D721Med (cell line): ENCODE measurements at places on chromosomes 7 and 10.

DNA sequence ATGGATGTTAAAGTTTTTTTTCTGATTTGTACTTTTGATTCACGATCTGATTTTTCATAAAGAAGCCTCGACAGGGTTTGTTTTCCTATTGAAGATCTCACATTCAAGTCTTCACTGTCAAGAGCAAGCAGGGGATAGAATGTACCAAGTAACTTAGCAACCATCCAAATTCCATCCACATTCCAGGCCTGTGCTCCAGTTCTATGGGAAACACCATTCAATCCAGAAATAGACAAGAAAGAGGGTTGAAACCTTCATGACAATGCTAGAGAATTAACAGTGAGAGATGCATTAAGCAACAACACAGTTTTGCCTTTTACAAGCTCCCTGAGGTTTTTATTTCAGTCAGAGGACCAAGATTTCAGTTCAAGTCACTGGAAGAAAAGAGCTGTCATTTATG lies 300.2 kb downstream of the NEBL start:
- DNase-seq, result no peak

- DNase-seq, result no peak
Observed at GRCh38 chr10:81875467-81876252, 666 bp downstream of the NRG3 start.

DNA sequence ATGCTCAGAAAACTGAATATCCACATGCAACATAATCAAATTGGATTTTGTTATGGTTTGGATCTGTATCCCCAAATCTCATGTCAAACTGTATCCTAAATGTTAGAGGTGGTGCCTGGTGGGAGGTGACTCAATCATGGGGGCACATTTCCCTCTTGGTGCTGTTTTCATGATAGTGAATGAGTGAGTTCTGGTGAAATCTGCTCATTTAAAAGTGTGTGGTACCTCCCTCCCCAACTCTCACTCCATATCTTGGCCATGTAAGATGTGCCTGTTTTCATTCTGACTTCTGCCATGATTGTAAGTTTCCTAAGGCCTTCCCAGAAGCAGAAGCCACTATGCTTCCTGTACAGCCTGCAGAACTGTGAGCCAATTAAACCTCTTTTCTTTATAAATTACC lies 239.6 kb upstream of the KLF14 start:
- no peak for DNase-seq

- DNase-seq, result no peak
Observed at GRCh38 chr10:21092683-21093524, 195.8 kb upstream of the NEBL start.

- no peak for DNase-seq
Observed at GRCh38 chr7:16051561-16052255, 365.2 kb upstream of the MEOX2 start.

GRCh38 chr10:73000973-73001372 lies 46.4 kb upstream of the PLA2G12B start:
- DNase-seq, result no peak

- no peak for DNase-seq
Observed at GRCh38 chr10:116084161-116084560, 188.8 kb downstream of the GFRA1 start.

DNA sequence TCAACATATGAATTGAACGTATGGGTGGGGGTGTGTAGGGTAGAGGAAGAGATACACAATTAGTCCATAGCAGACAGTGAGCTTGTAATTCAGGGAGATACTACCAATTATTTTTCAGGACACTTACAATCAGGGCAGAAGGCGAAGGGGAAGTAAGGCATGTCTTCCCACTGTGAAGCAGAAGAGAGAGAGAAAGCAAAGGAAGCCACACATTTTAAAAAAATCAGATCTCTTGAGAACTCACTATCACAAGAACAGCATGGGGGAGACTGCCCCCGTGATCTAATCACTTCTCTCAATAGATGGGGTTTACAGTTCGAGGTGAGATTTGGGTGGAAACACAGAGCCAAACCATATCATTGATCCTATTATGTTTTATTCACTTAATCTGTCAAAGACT lies 116.4 kb upstream of the RPA3 start:
- DNase-seq, result no peak

DNA sequence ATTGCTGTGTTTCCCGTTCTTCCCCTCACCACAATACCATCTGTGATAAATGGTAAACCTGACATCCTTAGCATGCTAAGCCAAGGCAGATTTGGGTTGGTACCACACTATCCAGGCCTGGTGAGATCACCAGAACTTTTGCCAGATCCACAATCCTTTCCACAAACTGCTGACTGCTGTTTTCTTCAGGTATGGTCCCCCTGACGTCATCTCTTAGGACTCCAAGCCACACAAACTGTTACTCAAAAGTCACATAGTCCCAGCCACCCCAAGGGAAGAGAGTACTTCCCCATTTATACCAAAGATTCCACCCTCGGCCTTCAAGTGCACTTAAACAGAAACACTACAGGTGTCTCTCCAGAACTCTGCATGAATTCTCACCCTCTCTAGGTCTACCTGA lies 34.8 kb downstream of the SLC25A13 start:
- no peak for DNase-seq

GRCh38 chr10:50972591-50972990 lies 87.2 kb upstream of the A1CF start:
- no peak for DNase-seq

DNA sequence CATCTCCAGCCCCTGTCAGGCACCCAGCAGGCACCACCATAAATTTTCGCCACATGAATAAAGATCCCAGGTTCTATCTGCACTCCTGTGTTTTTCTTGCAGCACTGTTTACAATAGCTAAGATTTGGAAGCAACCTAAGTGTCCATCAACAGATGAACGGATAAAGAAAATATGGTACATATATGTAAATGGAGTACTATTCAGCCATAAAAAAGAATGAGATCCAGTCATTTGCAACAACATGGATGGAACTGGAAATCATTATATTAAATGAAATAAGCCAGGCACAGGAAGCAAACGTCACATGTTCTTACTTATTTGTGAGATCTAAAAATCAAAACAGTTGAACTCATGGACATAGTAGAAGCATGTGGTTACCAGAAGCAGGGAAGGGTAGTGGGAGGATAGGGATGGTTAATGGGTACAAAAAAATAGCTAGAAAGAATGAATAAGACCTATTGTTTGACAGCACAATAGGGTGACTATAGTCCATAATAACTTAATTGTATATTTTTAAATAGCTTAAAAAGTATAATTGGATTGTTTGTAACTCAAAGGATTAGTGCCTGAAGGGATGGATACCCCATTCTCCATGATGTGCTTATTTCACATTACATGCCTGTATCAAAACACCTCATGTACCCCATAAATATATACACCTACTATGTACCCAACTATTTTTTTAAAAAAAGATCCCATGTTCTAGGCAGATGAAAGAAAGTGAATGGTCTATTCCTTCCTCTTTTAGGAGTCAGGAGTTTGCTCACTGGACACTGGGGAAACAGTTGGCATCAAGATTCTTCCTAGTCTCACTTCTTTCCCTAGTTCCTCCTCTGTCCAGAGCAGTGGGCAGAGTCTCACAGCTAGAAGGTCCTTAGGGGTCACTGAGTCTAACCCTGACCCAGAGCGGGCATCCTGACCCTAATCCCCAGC lies 1.0 kb upstream of the NPFFR1 start:
- no peak for DNase-seq

- DNase-seq, result no peak
Observed at GRCh38 chr10:5195727-5196374, 786 bp upstream of the AKR1C4 start.

DNA sequence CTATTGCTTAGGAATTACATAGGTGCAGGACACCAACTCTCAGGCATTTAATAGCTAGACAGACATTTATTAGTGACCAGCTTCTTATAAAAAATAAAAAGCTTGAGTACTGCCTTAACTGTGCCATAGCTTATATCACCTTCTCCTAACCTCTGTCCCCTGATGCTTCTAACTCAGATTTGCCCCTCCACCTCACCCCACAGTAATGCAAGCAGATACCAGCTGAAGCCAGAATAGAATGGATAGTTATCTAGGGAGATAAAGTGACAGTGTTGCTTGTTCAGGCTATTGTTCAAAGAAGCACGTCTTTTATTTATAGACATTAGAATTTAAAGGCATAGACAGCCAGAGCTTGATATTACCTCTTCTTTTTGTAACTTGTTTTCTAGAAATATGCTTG lies 99.6 kb upstream of the GLCCI1 start:
- no peak for DNase-seq

DNA sequence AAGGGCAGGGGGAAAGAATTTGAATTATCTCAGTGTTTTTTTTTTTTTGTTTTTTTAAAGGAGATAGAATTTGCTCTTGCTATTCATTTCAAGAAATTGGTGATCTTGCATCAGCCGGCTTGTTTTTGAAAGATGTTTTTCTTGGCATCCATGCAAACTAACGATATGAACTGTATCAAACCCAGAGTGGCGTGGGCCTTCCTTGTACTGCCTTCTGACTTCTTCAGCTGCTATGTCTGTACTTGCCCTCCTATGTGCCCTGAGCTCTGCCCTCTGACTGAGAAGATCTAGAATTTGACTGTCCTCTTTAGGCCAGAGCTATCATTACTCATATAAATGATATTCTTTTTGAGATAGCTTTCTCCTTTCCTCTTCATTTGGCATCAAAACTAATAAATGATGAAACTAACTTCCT lies 183.1 kb downstream of the EXOC4 start:
- DNase-seq, result no peak

GRCh38 chr7:2237109-2237602 lies 4.4 kb upstream of the MAD1L1 start:
- DNase-seq, result no peak

DNA sequence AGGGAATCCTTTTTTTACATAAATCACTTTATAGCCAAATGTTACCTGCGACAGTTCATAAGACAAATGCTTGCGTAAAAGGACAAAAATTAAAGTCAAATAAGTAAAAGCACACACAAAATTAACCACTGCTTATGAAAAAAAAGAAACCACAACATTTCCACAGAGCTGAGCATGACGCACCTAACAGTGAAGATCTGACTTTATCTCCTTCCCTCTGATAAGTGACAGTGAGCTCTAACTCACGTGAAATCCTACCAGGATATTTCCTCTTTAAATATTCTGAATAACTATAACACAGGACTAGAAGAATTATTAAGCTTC lies 225.5 kb downstream of the SFMBT2 start:
- DNase-seq, result no peak

DNA sequence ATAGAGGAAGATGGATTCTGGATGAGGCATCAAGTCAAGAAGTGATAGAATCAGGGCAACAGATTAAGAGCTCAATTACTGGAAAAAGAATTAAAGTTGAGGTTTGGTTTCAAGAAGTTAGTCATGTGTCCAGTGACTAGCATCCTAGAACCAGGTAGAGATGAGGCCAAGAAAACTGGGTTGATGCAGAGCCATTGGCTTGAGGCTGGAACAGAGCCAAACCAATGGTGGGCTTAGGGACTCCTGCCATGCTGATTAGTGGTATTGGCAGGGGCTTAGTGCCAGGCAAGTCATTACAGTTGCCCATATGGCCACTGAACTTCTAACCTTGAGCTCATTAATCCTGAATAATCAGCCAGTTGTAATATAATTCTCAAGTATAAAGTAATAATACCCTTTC lies 18.5 kb downstream of the ZNF277 start:
- no peak for DNase-seq

GRCh38 chr10:20874261-20874660 lies 22.9 kb downstream of the NEBL start:
- no peak for DNase-seq

DNA sequence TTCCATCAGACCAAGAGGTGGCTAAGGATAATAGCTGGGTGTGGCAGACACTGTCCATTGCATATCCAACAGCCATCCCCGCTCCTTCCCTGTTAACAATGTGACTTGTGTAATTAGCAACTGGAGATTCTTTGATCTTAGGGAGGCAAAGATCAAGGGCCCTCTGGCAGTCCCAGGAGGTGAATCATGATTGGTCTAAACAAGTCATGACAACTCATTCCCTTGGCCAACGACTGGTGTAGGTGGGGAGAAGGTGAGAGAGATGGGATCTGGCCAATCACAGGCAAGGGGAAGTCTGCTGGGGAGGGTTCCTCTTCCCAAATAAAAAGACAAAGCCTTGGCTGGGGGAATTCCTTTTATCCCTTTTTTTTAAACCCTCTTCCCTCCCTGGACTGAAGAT lies 46.2 kb upstream of the COMTD1 start:
- DNase-seq, result no peak

DNA sequence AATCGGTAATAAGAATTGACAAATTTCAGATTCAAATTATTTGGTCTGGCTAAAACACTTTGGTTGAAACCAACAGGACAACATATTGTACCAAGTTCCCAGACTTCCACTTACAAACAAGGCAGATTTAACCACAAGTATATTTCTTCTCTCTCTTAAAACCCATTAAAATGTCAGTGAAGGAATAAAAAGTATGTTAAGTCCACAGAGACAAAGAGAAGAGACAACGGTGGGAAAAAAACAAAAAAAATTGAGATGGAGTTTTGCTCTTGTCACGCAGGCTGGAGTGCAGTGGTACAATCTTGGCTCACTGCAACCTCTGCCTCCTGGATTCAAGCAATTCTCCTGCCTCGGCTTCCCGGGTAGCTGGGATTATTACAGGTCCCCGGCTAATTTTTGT lies 16.3 kb downstream of the TM9SF3 start:
- DNase-seq, result no peak

DNA sequence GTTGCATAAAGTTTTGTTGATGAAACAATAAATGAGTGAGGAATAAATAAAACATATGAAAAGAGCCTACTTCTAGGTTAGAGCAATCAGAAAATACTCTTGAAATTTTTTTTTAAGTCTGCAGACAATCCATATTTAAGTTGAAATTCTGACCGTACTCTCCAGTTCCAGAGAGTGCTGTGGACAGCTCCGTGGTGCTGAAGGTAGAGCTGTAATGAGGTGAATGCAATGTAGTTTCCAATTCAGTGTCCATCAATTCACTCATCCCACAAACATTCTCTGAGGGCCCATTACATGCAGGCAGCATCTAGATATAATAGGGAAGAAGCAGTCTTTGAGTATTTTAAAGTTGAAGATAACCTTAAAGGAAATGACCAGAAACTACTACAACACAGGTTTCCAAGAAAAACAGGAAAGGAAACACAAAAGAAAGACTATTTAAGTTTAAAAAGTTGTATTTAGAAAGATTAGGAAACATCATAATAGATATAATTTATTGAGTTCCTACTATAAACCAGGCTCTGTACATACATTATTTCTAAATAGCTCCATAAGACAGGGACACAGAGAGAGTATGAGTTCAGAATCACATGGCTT lies 44.0 kb upstream of the CRTAC1 start:
- no peak for DNase-seq

GRCh38 chr10:6583447-6583846 lies 3.4 kb upstream of the PRKCQ start:
- no peak for DNase-seq

DNA sequence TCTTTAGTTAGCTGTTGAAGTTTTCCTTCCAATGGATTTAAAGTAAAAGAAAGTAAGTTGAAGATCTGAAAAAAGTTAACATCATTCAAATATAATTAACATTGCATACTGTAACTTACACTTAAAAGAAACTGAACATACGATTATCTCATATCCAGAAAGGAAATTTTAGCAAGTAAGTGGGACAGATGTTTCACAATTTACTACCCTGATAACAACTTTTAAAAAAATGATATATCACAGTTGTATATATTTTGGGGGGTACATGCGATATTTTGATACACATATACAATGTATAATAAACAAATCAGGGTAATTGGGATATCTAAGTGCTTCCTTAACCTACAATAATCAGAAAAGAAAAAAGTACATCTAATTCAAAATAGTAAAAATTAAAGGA lies 44.2 kb downstream of the ASZ1 start:
- DNase-seq, result no peak
